Epithelial cell of esophagus (primary cell): ENCODE measurements at places on chromosomes 16 and 17.
A peak's percentile ranks its signal among the peaks of the same experiment; 100 is the strongest.

DNA sequence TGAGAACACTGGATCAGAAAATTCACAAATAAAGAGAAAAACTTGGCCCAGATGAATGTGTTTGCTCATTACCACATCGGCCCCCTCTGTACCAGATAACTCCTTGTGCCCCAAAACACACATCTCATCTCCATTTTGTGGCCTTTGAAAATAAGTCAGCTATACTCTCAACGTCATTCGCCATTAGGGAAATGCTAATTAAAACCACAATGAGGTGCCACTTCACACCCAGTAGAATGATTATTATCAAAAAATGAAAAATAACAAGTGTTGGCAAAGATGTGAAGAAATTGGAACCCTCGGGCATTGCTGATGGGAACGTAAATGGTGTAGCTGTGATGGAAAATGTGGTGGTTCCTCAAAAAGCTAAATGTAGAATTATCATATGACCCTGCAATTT, 34.6 kb upstream of the AKTIP start:
- DNase-seq, result no peak

DNA sequence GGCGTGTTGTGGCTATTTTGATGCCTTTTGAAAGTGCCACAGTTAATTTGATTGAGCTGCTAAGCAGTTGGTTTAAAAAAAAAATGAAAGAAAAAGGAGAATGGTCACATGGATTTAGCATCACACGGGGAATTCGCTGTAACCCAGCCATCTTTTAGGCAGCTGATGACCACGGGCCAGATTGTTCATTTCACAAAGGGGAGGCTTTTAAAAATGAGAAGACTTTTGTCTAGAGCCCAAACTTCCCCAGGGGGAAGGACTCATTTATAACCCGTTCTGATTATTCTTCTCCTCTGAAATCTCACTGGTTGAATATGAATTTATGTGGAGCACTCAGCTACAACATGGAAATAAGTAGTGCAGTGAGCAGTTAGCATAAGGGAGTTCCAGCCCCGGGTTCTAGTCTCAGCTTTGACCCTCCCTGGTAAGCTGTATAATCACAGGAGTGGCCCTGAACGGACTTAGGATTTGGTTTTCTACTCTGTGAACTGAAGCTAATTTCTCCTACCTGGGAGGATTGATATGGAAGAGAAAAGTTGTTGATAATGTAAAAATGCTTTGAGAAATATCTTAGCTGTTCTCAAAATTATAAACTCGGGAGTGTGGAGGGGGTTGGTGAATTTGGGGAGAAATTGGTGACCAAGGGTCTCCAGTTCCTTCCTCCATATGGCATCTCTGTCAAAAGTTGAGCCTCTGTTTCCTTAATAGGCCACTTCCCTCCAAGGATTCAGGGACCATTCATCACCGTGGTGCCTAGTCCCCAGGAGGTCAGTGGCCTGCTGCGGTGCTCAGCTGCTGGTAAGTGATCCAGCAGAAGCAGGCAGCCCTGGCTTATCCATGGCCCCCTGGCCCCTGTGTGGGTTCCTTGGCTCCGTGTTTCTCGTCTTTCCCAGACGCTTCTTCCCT, 76.4 kb upstream of the TBX2 start:
- DNase-seq, result no peak

- no peak for DNase-seq
These were observed 105.3 kb upstream of the SMURF2 start for GRCh38 chr17:64767269-64767997.

GRCh38 chr17:27396941-27397340, 59.3 kb upstream of the KSR1 start:
- DNase-seq, result peak; percentile 51

GRCh38 chr17:62679866-62680377, 52.5 kb downstream of the MRC2 start:
- DNase-seq, result no peak

GRCh38 chr17:33804401-33804800, 450.7 kb upstream of the CCL2 start:
- DNase-seq, result no peak

GRCh38 chr17:45363498-45363897, 46.7 kb upstream of the MAP3K14 start:
- DNase-seq, result no peak

- no peak for DNase-seq
These were observed 76.6 kb downstream of the IRF8 start for GRCh38 chr16:85975451-85975981.

DNA sequence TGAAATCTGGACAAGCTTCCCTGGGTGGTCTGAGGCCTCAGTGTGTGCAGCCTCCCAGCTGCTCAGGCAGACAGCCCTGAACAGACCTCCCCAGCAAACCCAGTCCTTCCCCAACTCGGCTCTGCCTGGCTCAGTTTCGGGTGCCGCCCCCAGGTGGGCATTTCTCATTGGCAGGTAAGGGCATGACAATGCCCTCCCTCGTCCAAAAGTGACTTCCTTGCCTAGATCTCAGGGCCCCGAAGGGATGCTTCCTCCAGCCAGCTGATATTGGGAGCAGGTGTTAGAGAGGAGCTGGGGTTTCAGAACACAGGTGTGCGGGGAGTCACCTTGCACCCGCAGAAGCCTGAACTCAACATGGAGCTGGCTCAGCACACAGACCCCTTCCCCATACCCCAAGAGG, 3.8 kb upstream of the PPL start:
- no peak for DNase-seq

- no peak for DNase-seq
These were observed 32.5 kb downstream of the PPM1E start for GRCh38 chr17:58788199-58788598.

- DNase-seq, result no peak
These were observed 2.8 kb downstream of the CCL23 start for GRCh38 chr17:36014946-36015345.

- no peak for DNase-seq
These were observed 1.9 kb upstream of the MTSS2 start for GRCh38 chr16:70687671-70688245.

- peak; percentile 58 for DNase-seq
These were observed 29.3 kb downstream of the HIC1 start for GRCh38 chr17:2084036-2084765.

DNA sequence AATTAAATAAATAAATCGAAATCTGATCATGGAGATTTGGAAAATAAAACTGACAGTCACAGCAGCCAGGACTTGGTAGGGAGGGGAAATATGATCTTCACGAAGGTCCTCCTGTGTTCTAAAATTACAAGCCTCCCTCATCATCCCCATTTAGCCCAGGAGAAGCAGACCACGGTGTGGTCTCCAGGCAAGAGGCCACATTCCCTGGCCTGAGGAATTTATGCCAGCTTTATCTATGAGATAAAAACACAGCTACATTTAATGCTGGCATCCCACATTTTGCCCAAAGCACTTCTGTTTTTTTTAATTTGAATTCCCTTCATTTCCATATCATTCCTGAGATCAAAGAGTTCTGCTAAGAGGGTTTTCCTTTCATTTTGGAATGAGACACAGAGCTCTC, 43.2 kb downstream of the ABCC12 start:
- no peak for DNase-seq

- DNase-seq, result no peak
These were observed 484 bp downstream of the CD300LB start for GRCh38 chr17:74530831-74531150.

DNA sequence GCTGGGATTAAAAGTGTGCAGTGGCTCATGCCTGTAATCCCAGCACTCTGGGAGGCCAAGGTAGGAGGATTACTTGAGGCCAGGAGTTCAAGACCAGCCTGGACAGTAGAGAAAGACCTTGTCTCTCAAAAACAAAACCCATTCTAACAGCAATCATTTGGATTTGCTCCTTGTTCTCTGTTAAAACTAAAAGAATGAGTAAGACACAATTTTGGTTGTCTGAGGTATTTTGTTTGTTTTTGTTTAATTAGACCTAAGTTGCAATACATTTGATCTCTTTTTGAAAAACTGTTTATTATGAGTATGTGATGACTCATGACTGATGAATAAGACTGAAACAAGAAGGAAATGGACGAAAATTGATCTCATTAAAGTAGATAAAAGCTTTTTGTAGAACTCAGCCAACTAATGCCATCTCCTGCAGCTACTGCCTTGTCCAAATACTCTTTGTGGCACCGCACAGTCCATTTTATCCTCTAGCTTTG, 29.0 kb downstream of the GLG1 start:
- peak; percentile 57 for DNase-seq

DNA sequence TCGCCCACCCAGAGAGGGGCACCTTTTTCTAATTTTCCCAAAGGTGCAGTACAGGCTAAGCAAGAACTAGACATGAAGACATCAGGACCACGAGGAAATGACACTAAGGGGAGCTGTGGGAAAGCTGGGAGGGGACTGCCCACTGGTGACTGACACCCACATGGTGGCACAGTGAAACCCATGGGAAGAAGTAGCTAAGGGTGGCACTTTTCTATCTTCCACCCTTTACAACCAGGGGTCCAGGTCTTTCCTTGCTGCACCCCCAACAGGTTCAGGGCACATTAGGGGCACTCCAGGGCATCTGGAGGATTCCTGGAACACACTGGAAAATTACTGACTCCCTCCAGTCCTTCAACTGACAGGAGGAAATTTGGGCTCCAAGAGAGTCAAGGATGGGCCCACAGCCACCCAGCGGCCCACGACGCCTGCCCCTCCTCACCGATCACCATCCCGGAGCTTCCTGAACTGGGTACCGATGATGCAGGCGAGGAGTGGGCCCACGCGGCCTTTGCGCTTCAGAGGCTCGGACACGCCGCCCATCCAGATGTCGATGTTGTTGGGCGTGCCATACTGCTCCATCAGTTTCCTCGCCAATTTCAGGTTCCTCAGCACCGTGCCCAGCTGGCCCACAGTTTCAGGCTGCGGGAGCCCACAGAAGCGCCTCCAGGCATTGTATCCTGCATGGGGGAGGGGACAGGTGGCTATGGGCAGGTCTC, 9.4 kb downstream of the MPO start:
- no peak for DNase-seq

GRCh38 chr16:57156351-57156703, 29.5 kb downstream of the PSME3IP1 start:
- DNase-seq, result no peak

- no peak for DNase-seq
These were observed 477 bp downstream of the NTAN1 start for GRCh38 chr16:15055141-15056053.

- DNase-seq, result no peak
These were observed 276.2 kb downstream of the NPIPA8 start for GRCh38 chr16:18060351-18060750.

DNA sequence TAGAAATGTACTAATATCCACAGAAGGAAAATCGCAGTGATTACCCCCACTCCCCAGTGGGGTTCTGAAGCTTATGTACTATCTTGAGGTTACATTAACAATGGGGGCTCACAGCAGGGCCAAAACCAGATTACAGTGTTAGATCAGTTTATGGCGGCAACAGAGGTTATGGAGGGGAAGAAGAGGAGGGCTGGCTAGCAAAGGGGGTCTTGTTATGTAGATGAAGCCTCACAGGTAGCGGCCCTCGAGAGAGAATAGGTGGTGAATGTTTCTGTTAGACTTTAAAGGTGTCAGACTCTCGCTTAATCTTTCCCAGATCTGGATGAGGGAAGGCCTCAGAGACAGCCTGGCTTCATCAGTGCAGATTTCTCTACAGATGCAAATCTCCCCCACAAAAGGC, 22.2 kb downstream of the RNF112 start:
- no peak for DNase-seq

DNA sequence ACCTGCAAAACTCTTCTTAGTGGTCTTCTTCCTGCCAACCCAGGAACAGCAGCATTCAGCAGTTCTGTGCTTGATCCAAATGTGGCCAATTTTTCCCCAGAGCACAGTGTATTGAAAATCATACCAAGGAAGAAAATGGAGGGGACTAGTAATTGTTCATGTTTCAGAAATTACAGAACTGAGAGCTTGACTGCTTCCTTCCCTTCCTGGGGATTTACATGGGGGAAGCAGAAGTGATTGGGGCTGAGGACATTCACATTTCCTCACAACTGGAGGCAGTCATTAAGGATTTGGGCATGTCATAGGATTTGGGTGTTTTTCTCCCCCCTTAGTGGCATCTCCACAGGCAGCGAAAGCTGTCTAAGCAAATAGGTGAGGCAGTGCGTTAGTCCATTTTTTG, 19.7 kb downstream of the CIITA start:
- DNase-seq, result no peak

- no peak for DNase-seq
These were observed 217.2 kb downstream of the SNX29 start for GRCh38 chr16:12193692-12194091.

DNA sequence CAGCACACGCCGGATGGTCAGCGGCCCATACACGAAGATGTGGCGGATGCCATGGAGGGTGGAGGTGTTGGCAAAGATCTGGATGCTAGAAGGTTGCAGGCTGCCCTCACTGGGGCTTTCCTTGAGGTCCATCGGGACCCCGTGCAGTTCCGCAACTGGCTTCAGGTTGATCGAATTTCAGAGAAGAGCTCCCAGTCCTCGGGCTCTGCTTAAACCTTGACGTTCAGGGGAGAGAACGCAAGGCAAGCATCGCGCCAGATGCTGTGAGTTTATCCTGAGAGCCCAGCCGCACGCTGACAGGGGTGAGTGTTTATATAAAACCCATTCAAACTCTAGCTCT, 98.7 kb upstream of the CCL2 start:
- DNase-seq, result no peak

- DNase-seq, result no peak
These were observed 83.2 kb downstream of the CDK5R1 start for GRCh38 chr17:32570081-32570396.

GRCh38 chr17:64622931-64623654, 39.0 kb downstream of the SMURF2 start:
- peak; percentile 90 for DNase-seq

- DNase-seq, result no peak
These were observed 11.3 kb downstream of the CORO7 start for GRCh38 chr16:4404967-4405696.

DNA sequence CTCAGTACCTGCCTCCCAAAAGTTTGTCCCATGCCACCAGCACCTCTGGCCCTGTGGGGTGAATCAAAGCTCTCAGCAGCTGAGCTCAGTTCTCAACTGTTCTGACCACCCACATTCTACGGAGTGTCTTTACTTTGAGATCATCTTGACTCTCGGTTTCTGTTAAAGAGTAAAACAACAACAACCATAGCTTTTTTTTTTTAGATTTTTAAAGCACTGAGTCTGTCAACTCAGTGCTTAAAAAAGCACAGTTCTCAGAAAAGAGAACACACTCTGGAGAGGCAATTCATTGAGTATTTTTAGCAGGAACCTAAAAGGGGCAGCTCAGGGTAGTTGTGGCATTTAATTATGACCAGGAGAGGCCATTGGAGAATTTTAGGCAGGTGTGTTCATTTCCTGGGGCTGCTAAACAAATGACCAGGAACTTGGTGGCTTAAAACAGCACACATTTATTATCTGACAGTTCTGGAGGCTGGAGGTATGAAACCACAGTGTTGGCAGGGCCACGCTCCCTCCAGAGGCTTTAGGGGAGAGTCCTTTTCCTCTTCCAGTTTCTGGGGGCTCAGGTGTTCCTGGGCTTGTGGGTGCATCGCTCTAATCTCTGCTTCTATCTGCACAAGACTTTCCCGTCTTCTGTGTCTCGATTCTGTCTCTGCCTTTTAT, 6.7 kb upstream of the WFIKKN2 start:
- no peak for DNase-seq

- no peak for DNase-seq
These were observed 9.2 kb upstream of the DPEP3 start for GRCh38 chr16:67989322-67990017.

GRCh38 chr17:65601145-65601544, 39.7 kb upstream of the AXIN2 start:
- DNase-seq, result no peak
